ENCODE measurements at places on chromosomes 12 and 14. TPM values are rescaled to one million over a fixed set of nuclear protein-coding genes. Genes with fewer than 3 reads are reported as not detected.

- DNase-seq: no peak
Observed at GRCh38 chr14:92527721-92528120, 14.1 kb downstream of the RIN3 start.

DNA sequence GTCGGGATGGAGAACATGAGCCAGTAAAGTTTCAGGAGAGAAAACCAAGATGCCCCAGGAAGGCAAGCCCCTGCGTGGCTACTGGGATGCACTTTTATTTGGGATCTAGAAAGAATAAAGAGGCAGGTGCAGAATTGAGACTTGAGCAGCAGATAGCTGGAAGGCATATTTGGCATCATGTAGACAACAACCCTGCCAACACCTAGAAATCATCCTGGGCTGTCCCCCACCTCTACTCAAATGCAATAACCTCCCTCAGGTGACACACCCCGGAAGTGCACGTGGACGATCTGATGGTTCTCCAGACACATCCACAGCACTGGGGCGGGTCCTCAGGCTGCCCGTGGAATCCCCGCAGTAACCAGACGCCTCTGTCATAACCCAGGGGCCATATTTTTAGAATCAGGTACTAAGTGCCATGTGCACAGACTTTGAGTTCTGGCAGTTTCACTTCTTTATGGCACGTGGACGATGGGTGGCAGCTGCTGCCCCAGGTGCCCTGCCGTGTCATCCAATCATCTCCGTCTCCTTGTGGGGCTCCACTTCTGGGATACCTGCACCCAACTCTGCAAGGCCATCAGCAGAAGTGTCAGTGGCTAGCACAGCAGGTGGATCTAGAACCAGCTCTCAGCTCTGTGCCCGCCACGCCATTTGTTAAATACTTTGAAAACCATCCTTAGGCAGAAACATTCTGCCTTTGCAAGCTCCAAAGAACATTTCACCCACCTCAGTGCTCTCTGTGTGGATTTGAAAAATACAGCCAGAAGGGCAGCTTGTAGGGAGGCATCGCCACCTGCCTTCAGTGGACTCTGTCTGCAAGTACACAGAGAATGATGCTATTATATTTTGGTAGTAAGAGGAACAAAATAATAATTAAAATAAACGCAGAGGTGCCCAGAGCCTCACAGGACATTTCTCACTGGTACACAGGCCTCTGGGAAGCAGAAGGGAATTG, 771.7 kb upstream of the TMEM132C start:
- no peak for DNase-seq

DNA sequence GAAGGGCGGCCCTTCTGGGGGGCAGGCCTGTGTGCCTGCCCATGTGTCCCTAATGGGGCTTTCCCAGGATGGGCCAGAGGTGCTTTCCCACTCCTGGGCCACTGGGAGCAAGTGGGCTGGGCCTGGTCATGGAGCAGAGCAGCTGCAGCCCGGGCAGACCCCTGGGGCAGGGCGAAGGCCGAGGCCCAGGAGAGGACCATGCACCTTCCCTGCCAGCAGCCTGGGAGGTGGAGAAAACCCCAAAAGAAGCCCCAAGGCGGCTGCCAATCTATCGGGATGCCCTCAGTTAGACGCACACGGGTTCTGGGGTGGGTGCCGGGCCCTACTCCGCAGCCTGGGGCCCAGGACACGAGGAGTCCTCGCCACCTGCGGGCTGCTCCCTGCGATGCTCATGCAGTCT, 16.1 kb upstream of the CRIP2 start:
- no peak for DNase-seq

DNA sequence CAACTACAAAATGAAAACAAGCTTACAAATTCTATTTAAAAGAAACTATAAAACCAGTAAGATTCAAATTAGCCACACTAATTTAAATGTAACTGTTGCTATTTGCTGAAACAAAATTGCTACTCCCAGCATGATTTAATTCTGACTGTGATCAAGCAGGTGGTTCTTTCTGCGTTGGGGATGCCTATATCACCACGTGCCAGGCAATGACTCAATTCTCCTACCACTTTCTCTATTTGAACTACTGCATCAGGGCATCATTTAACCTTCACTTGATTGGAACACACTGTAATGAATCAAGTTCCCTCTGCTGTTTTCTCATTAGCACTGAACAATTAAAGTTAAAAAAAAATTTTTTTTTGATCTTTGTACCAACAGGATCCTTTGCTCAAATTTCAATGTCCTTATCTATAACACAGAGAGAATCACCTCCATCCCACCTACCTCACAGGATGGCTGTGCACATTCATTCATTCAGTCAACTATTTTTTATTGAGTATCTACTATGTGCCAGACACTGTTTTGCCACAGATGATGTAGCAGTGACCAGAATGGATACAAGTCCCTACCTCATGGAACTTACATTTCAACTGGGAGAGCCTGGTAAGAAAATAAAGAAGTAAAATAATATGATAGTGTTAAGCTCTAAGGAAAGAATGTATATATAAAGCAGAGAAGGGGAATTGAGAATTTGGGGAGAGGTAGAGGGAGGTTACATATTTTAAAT, 8.0 kb upstream of the ACTN1 start:
- no peak for DNase-seq

GRCh38 chr12:59010941-59011340, 90.6 kb upstream of the LRIG3 start:
- DNase-seq: no peak

DNA sequence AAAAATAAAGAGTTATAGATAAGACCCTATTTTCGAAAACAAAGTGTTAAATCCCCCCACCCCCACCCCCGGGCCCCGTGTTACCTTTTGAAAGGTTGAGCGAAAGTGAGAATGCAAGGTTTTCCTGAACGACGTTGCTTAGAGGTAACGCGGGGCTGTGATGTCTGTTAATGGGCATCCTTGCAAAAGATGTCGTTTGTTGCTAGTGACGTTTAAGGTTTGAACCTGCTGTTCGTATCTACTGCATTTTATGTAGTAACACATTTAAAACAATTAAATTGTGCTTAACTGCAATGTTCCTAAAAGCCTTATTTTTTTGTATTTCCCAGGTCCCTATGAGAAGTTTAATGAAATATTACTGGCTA, 1.2 kb downstream of the CPSF6 start:
- no peak for DNase-seq

DNA sequence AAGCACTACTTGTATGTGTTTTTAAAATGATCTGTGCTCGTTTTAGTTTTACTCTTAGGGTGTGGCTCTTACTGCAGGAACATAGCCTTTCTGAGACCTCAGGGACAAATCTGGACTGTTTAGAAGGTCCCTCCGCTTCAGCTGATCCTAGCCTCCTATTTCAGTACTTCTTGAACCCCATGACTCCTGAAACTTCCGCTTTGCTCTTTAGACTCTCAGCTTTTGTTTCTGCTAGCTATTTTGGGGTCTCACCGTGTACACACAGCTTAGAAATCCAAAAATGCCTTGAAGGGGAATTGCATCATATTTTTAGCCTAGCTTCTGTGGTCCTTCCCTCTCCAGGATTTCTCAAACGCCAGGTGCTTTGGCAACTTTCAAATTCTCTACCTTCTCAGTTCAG, 8.3 kb downstream of the OR11G2 start:
- no peak for DNase-seq

DNA sequence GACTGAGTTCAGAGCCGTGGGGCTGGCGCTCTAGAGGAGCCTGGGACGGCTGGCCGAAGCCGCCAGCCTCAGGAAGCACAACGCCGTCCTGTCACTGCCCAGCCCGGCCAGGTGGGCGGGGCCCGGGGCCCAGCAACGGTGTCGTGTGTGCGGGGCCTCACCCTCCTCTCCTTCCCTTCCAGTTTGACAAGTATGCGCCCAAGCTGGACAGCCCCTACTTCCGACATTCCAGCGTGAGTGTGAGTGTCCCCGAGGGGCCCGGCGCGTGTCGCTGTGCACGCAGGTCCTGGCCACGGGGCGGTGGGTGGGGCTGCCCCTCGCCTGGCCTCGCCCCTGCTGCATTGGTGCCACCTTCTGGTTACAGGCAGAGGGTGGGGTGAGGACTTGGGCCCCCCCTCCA, 38.3 kb downstream of the LRCOL1 start:
- no peak for DNase-seq

- DNase-seq: no peak
Observed at GRCh38 chr14:99231161-99231849, 40.7 kb downstream of the BCL11B start.

Gene ZDHHC22
- total RNA-seq: not detected

Gene RHOJ
- not detected for total RNA-seq

Gene IL23A
- 0.81 TPM for total RNA-seq
